NCI-H1092 treated with DMSO at 0.1 percent for 48 hours (cell line): ENCODE measurements at places on chromosomes 5 and 9.

- DNase-seq: peak; percentile 87
These were observed at the start of gene RECK for GRCh38 chr9:36036780-36037548. Gene RECK, plus strand, starts transcription at chr9:36036913. Its CDS starts 86 bp downstream, at chr9:36036999.

DNA sequence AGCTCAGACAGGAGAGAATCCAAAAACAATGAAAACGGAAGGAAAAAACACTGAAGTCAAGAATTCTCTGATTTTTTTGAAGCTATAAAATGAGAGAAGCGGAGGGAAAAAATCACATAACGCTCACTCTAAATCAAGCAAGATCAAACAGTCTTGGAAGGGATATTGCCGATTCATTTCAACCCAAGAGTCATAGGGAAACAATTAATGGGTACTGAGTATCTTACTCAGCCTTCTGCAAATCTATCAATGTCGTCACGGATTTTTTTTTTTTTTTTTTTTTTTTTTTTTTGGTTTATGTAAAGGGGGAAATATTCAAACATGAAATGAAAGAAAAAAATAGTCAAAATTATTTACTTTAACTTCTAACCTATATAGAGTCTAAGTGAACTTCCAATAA, 9.5 kb downstream of the MEF2C start:
- DNase-seq: no peak

DNA sequence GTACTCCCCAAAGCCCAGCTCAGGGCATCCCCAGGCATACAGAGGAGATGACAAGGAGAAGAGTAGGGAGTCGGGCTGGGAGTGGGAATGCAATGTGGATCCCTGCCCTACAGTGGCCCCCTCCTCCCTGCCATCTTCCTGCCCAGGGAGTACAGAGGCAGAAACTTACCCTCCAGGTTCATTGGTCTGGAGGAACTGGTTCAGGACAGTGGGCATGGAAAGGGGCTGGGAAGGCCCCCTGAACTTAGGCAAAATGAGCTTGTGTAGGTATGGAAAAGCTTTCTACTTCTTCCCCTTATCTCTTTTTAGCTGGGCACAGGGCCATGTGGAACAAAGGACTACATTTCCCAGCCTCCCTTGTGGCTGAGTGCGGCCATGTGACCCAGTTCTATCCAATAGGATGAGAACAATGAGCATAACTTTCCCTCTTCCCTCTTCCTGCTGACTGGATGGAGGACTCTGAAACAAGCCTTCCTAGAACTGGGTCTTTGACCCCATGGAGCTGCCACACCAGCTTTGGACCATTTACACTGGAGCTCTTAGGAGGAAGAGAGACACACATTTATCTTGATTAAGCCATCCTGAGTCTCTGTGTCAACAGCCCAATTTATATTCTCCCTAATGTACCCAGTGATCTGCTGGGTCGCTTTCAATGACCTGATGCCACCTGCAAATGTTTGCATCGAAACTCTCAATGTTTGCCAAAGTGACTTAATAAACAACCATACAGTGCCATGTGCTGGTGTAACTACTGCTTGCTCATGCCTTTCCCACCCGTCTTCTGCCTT, 25.0 kb upstream of the HMCN2 start:
- DNase-seq: peak; percentile 53

DNA sequence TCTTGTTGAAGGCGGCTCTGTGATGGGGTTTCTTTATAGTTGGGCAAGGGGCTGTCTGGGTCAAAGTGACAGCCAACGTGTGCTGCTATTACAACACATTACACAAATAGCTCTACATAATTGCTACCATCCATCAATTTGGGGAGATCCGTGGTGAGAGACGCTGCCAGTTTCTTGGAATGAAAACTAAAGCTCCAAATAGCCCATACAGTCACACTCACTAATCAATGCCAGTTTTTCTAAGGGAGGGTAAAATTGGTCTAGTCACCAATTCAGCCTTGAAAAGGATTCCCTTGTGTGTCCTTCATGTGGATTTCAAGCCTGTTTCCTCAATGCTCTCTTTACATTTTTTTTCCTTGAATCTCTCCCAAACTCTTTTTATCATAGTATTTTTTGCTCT, 343.3 kb upstream of the KLF4 start:
- DNase-seq: no peak

GRCh38 chr9:111030492-111030891, 7.8 kb downstream of the LPAR1 start:
- DNase-seq: no peak

- DNase-seq: no peak
These were observed 32.4 kb downstream of the GOLGA2 start for GRCh38 chr9:128243215-128244018.

DNA sequence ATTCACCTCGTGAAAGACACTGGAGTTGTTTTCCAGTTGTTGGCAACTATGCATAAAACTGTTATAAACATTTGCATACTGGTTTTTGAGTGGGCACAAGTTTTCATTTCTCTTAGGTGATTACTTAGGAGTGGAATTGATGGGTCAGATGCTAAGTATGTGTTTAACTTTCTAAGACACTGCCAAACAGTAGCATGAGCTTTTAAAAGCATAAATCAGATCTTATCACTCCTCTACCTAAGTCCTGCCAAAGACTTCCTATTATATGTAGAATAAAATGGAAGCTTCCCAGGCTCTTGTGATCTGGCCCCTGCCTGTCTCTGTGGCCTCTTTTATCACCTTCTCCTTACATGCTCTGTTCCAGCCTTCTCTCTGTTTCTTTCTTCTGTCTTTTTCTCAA, 72.6 kb downstream of the SH3RF2 start:
- no peak for DNase-seq

GRCh38 chr5:43041669-43042175, 1.6 kb upstream of the ANXA2R start:
- peak; percentile 88 for DNase-seq

DNA sequence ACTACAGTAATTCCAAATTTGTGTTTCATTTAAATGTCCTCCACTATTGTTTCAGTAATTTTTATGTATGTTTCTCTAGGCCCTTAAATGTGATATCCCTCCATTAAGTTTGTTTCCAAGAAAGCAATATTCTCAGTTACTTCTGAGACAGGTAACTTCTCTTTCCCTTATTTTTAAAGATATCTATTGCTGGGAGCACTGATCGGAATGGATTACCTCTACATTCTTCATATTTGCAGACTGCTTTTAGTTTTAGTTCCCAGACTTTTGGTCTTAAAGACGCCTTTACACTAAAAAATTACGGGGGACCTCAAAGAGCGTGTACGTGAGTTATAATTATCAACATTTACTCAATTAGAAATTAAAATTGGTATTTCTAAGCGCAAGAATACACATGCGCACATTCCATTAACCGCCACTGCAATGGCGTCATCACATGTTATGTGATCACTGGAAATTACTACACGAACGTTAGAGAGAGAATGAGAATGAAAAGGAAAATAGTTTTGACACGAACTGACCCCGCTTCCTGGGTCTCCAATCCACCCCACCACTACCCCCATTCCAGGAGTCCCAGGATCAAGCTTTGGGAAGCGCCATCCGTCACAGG, 519 bp upstream of the RAD50 start:
- no peak for DNase-seq

DNA sequence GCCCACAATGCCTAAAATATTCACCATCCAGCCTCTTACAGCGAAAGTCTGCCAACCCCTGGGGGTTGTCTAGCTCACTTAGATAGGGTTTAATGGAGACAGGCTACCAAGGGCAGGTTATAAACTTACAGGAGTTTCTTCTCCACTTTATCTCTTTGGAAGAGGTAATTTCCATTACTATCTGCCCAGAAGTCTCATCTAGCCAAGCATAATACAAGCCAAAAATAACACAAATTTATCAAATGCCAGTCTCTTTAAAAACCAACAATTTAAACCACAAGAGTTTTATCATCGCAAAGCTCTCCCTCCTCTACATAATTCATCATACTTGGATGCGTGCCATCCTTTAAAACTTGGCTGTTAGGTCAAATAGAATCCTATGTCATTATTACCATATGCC, 6.2 kb downstream of the RBM22 start:
- DNase-seq: no peak

GRCh38 chr5:154466671-154467070, 11.4 kb downstream of the HAND1 start:
- no peak for DNase-seq

- DNase-seq: peak; percentile 31
These were observed 17.9 kb upstream of the EGFL7 start for GRCh38 chr9:136644593-136645351.

DNA sequence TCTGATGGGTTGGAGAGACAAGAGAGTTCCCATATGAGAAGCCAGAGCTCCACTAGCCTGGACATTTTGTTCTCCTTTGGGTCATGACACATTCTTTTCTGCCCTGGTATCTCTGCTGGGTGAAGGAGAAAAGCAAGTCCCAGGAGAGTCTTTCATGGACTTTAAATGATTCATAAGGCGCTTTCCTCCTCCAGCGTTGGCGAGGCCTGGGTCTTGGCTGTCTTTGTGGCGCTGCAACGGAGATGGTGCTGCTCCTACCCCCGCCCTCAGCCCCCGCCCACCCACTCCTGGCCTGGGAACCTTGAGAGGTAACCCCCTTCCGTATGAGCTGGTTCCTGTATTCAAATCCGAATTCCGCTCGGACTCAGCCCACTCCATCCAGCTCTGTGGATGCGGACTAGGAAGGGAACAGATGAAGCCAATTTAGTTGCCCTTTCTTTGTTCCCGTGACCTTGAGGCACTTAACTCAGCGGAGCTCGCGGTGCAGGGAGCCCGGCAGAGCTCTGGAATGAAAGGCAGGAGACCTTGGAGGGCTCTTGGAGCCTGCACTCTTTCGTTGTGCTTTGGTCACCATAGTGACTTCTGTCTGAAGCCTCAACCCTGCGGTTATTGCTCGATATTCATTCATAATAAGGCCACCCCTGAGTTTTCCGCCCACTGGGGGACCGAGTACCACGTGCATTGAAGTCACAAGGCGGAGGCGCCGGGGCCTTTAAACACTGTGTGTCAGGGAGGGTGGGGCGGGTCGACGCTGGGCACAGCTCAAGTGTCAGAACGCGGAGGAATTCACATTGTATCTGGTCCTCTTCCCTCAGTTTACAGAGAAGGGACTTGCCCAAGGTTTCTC, 14.0 kb upstream of the PWWP2A start:
- DNase-seq: no peak

DNA sequence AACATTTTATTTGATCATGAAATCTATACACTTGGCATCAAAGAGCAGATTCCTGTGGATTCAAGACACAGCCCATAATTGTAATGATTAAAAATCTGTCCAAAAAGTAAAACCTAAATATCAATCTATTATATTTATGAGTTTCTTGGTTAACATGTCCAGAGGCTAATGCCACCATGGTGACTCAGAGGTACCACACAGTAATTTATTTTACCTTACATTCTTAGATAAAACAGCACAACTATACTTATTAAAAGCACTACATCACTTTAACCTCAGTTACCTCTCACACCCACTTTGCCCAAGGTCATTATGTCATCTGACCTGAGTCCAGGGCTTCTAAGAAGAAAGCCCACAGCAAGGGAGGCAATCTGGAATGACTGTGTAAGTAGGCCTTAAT, 519.2 kb downstream of the RASEF start:
- DNase-seq: no peak

GRCh38 chr9:88672874-88673689, 138.1 kb downstream of the NXNL2 start:
- no peak for DNase-seq

DNA sequence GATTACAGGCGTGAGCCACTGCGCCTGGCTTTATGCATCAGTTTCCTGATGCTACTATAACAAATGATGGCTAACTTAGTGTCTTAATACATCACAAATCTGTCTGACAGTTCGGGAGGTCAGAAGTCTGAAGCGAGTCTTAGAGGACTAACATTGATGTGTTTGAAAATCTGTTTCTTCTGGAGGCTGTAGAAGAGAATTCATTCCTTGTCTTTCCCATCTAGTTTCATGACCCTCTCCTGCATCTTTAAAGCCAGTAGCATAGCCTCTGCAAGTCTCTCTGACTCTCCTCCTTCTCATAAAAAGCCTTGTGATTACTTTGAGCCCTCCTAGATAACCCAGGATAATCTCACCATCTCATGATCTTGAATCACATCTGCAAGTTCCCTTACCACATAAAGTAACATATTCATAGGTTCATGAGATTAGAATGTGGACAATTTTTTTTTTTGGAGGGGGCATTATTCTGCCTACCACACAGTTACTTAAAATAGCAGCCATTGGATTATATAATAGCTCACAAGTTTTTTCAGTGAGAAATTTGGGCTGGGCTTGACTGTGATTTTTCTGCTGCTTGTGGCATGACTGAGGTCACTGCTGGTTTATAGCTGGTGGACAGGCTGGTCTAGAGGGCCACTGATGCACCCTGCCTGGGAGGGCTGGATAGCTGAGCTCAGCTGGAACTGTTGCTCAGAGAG, 134.8 kb downstream of the FBXL7 start:
- DNase-seq: no peak

- DNase-seq: no peak
These were observed 24.6 kb downstream of the TTF1 start for GRCh38 chr9:132381966-132382541.

GRCh38 chr5:103502662-103503061, 59.9 kb downstream of the NUDT12 start:
- DNase-seq: no peak

DNA sequence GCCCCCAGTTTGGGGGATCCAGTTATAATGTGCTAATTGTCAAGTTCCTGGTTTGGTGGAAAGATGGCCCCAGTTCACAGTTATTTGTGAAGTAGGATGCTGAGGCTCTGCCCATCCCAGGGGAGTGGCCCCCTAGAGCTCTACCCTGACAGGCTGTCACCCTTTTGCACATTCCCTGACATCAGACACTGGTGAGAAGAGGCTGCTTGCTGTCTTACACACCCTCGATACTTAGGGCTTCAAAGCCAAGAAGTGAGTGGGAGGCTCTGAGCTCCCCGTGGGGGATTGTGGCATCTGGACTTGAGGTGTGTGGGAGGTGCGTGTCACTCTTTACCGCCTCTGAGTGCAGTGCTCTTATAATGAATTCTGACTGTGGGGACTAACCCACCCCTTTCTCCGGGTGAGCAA, 168.5 kb downstream of the DOCK2 start:
- DNase-seq: no peak

DNA sequence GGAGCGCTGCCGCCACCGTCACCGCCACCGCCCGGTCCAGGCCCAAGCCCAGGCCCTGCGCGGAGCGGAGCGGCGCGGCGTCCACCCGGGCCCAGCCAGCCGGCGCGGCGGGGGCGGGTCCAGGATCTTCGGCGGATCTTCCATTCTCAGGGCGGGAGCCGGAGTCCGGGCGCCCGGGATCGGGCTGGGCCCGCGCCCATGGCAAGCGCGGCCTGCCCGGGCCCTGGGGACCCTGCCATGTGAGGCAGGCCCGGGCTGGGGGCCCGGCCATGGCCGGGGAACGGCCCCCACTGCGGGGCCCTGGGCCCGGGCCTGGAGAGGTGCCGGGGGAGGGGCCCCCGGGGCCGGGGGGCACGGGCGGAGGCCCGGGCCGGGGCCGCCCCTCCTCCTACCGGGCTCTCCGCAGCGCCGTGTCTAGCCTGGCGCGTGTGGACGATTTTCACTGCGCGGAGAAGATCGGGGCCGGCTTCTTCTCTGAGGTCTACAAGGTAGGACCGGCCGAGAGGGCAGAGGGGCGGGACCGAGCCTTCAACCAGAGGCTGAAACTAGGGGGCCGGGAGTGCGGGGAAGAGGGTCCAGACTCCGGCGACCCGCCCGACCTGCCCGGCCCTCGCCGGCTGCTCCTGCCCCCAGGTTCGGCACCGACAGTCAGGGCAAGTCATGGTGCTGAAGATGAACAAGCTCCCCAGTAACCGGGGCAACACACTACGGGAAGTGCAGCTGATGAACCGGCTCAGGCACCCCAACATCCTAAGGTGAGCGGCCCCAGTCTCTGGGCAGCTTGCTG, 482 bp downstream of the TESK1 start:
- peak; percentile 27 for DNase-seq
